ENCODE measurements at places on chromosomes 11 and 22. TPM values are rescaled to one million over a fixed set of nuclear protein-coding genes. Genes with fewer than 3 reads are reported as not detected.

The MUC6 gene
- total RNA-seq: not detected

The E2F8 gene
- 1.5 TPM for total RNA-seq

The OR2AT4 gene
- total RNA-seq: not detected

The IL18 gene
- 19.0 TPM for total RNA-seq
